PC-3 (cell line): ENCODE measurements at places on chromosomes 6 and 20. TPM values are rescaled to one million over a fixed set of nuclear protein-coding genes. Genes with fewer than 3 reads are reported as not detected.

DNA sequence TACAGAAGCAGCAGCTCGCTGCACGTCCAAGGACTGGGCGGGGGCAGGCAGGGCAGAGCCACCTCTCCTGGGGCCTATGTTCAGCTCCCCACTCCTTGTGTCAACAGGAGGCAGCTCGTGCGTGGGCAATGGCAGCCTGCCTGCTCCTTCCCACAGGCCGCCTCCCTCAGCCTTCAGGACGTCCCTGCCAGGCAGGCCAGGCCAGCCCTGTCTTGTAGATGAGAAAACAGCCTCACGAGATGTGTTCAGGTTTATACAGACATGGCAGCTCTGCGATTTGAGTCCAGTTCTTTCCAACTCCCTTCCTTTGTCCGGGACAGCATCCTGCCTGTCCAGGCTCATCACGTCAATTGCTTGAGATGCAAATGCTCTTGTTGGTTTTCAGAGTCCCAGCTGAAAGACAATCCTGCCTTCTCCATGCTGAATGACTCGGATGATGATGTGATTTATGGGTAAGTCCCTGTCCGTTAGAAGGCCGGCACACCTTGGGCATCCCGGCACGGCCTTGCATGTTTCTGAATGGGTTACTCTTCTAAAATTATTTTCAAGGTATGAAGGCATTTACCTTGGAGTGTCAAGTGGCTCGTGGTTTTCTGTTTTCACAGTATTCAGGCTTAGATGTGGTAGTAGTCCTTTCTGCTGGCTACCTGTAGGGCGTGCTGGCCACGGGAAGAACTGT is 13.5 kb downstream of the DYNLT1 start:
- no peak for DNase-seq
- peaks cover 16% of the 10 kb centered on the region for H3K36me3 ChIP-seq
- no peak overlapping the region for H3K27ac ChIP-seq
- H3K4me3 ChIP-seq = no peak overlapping the region
- no peaks in the 10 kb centered on the region for H3K27me3 ChIP-seq

GRCh38 chr6:142886431-142887170 is 58.4 kb downstream of the HIVEP2 start:
- no peaks in the 10 kb centered on the region for H3K27me3 ChIP-seq
- H3K27ac ChIP-seq = peak overlapping the region; percentile 96
- H3K4me3 ChIP-seq = no peak overlapping the region
- DNase-seq = peak; percentile 52
- H3K36me3 ChIP-seq = no peaks in the 10 kb centered on the region

Gene ARMH2
- total RNA-seq = not detected in 2 replicates

GRCh38 chr20:23242104-23242503 is 108.5 kb upstream of the NXT1 start:
- H3K27me3 ChIP-seq = peaks cover 6% of the 10 kb centered on the region; the same call in 1 of the 2 replicates
- DNase-seq = no peak
- no peak overlapping the region for H3K4me3 ChIP-seq
- H3K36me3 ChIP-seq = no peaks in the 10 kb centered on the region

- no peaks in the 10 kb centered on the region for H3K27me3 ChIP-seq
- H3K4me3 ChIP-seq = peak overlapping the region; percentile 9; the same call in 1 of the 2 replicates
- DNase-seq = peak; percentile 93
Observed at GRCh38 chr6:21227486-21227885, 366.1 kb upstream of the SOX4 start.

Gene RAB32
- total RNA-seq = 25.1 and 29.8 TPM in 2 replicates

GRCh38 chr20:21357844-21358243 is 39.5 kb downstream of the NKX2-4 start:
- DNase-seq = no peak
- H3K36me3 ChIP-seq = peaks cover 48% of the 10 kb centered on the region
- no peaks in the 10 kb centered on the region for H3K27me3 ChIP-seq

Gene OR10C1
- not detected in 2 replicates for total RNA-seq

DNA sequence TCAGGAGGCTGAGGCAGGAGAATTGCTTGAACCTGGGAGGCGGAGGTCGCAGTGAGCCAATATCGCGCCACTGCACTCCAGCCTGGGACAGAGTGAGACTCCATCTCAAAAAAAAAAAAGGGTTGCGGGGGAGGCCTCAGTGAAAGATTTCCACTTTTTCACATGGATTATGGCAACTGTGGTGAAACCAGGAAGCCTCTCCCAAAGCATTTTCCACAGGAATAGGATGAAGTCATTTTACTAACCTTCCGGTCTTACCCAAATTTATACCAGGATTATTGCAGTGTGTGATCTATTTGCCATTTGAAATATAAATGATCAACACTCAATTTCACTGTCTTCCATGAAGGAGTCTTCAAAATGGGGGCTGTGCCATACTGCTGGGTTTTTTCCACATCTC is 93.6 kb upstream of the FAM8A1 start:
- no peak overlapping the region for H3K4me3 ChIP-seq
- peaks cover 10% of the 10 kb centered on the region; the same call in 1 of the 2 replicates for H3K4me1 ChIP-seq
- no peaks in the 10 kb centered on the region for H3K27me3 ChIP-seq
- DNase-seq = no peak

- H3K4me1 ChIP-seq = peaks cover 11% of the 10 kb centered on the region
- no peak overlapping the region for H3K27ac ChIP-seq
- no peak for DNase-seq
- H3K4me3 ChIP-seq = no peak overlapping the region
- H3K36me3 ChIP-seq = no peaks in the 10 kb centered on the region
Observed at GRCh38 chr6:108968325-108969316, 120.4 kb downstream of the ARMC2 start.

- H3K4me1 ChIP-seq = no peaks in the 10 kb centered on the region
- H3K36me3 ChIP-seq = no peaks in the 10 kb centered on the region
- no peaks in the 10 kb centered on the region for H3K27me3 ChIP-seq
- H3K27ac ChIP-seq = no peak overlapping the region
Observed at GRCh38 chr6:53417141-53417540, 68.4 kb upstream of the ELOVL5 start.

DNA sequence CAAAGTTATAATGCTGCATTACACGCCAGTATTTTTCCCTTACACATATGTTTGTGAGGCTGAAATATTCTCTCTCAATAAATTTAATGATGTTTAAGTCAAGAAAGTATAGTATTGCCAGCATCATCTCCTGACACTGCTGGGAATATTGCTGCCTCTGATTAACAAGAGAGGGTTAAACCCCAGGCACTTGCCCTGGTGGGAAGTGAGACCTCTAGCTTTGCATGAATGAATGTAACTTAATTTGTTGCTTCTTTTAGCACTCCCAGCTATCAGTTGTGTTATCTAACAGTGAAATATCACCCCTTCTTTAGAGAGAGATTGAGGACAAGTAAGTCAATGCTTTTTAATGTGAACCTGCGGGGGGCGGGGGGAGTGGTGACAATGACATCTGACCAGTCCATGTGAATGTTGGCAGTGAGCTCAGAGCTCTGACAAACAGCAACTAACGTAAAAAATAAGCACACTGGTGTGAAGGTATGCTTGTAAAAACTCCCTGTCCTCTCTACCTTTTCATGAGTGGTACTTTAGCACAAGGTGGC is 9.8 kb downstream of the FOXA2 start:
- peak; percentile 24 for DNase-seq
- H3K36me3 ChIP-seq = no peaks in the 10 kb centered on the region
- H3K27ac ChIP-seq = peak overlapping the region; percentile 80
- H3K27me3 ChIP-seq = 0 out of 2 replicates have a peak, but pooled peaks cover 6% of the 10 kb centered on the region

GRCh38 chr6:144144996-144145395 is 5.3 kb upstream of the STX11 start:
- H3K36me3 ChIP-seq = no peaks in the 10 kb centered on the region
- H3K4me3 ChIP-seq = no peak overlapping the region
- no peak overlapping the region for H3K27ac ChIP-seq
- no peaks in the 10 kb centered on the region for H3K4me1 ChIP-seq

Gene PRSS35
- 1.7 and 3.2 TPM in 2 replicates for total RNA-seq

- DNase-seq = peak; percentile 32
- H3K27me3 ChIP-seq = no peaks in the 10 kb centered on the region
- H3K4me3 ChIP-seq = no peak overlapping the region
- H3K4me1 ChIP-seq = peaks cover 36% of the 10 kb centered on the region
Observed at GRCh38 chr6:74073999-74074398, 378.0 kb downstream of the CD109 start.

GRCh38 chr20:49712996-49713752 is 504 bp downstream of the B4GALT5 start:
- peak overlapping the region; percentile 31 for H3K27ac ChIP-seq
- peak overlapping the region; percentile 87 for H3K4me3 ChIP-seq
- H3K4me1 ChIP-seq = peaks cover 32% of the 10 kb centered on the region
- H3K27me3 ChIP-seq = no peaks in the 10 kb centered on the region
- no peak for DNase-seq
- H3K36me3 ChIP-seq = no peaks in the 10 kb centered on the region

Gene SPATS1
- total RNA-seq = not detected in 2 replicates

- peaks cover 9% of the 10 kb centered on the region for H3K4me1 ChIP-seq
- H3K27me3 ChIP-seq = no peaks in the 10 kb centered on the region
- DNase-seq = peak; percentile 70
- H3K36me3 ChIP-seq = peaks cover 24% of the 10 kb centered on the region
- no peak overlapping the region for H3K27ac ChIP-seq
Observed at GRCh38 chr20:45322952-45323383, 14.9 kb upstream of the MATN4 start.

Gene LPA
- total RNA-seq = not detected in 2 replicates

- no peaks in the 10 kb centered on the region for H3K27me3 ChIP-seq
- peak overlapping the region; percentile 99 for H3K27ac ChIP-seq
- H3K36me3 ChIP-seq = no peaks in the 10 kb centered on the region
- peaks cover 44% of the 10 kb centered on the region for H3K4me1 ChIP-seq
- DNase-seq = peak; percentile 93
Observed at GRCh38 chr6:110537208-110538123, 61.1 kb upstream of the SLC22A16 start.

- H3K27me3 ChIP-seq = no peaks in the 10 kb centered on the region
- no peak for DNase-seq
- H3K36me3 ChIP-seq = no peaks in the 10 kb centered on the region
- no peaks in the 10 kb centered on the region for H3K4me1 ChIP-seq
- no peak overlapping the region for H3K4me3 ChIP-seq
Observed at GRCh38 chr6:142702501-142703460, 242.2 kb downstream of the HIVEP2 start.

Gene MAFB
- total RNA-seq = 0.04 TPM in 1 of 2 replicates, not detected in the other

Gene TMEM151B
- total RNA-seq = not detected in 2 replicates

- no peaks in the 10 kb centered on the region for H3K36me3 ChIP-seq
- H3K27ac ChIP-seq = peak overlapping the region; percentile 61
- H3K4me1 ChIP-seq = peaks cover 68% of the 10 kb centered on the region
- peak overlapping the region; percentile 34; the same call in 1 of the 2 replicates for H3K4me3 ChIP-seq
- DNase-seq = peak; percentile 89
Observed at GRCh38 chr6:156953479-156954146, 176.4 kb downstream of the ARID1B start.

DNA sequence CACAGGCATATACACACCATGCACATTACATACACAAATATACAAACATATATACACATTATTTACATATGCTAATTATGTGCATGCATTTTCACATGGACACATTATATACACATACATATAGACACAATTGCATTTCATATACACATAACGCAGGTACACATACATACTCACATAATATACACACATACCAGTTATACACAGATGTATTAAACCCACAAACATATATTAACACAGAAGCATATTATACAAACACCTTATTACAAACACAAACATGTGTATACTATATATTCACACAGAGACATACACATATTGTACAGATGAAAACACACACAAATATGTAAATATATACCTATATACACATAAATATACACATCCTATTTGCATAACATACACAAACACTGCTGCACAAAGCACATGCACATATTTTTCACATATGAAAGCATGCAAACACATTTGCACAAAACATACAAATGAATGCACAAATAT is 140.2 kb downstream of the VEGFA start:
- H3K4me1 ChIP-seq = no peaks in the 10 kb centered on the region
- no peak overlapping the region for H3K4me3 ChIP-seq
- no peaks in the 10 kb centered on the region for H3K36me3 ChIP-seq
- no peak for DNase-seq
- H3K27me3 ChIP-seq = no peaks in the 10 kb centered on the region

- H3K27me3 ChIP-seq = no peaks in the 10 kb centered on the region
- H3K4me1 ChIP-seq = peaks cover 10% of the 10 kb centered on the region
- H3K36me3 ChIP-seq = no peaks in the 10 kb centered on the region
Observed at GRCh38 chr6:31075528-31075927, 36.8 kb downstream of the C6orf15 start.

Gene ZSCAN12
- total RNA-seq = 0.58 and 0.95 TPM in 2 replicates

Gene TCP11
- 1.3 and 1.7 TPM in 2 replicates for total RNA-seq

Gene SMOC2
- not detected in 2 replicates for total RNA-seq

GRCh38 chr6:89479897-89480296 is 46.9 kb downstream of the ANKRD6 start:
- H3K27ac ChIP-seq = no peak overlapping the region
- no peaks in the 10 kb centered on the region for H3K36me3 ChIP-seq
- DNase-seq = no peak
- H3K4me3 ChIP-seq = no peak overlapping the region

- H3K4me3 ChIP-seq = peak overlapping the region; percentile 45
- no peak for DNase-seq
- peak overlapping the region; percentile 80 for H3K27ac ChIP-seq
- H3K27me3 ChIP-seq = no peaks in the 10 kb centered on the region
- peaks cover 23% of the 10 kb centered on the region for H3K4me1 ChIP-seq
- H3K36me3 ChIP-seq = no peaks in the 10 kb centered on the region
Observed at GRCh38 chr20:58218665-58219341, 9.7 kb downstream of the ANKRD60 start.

DNA sequence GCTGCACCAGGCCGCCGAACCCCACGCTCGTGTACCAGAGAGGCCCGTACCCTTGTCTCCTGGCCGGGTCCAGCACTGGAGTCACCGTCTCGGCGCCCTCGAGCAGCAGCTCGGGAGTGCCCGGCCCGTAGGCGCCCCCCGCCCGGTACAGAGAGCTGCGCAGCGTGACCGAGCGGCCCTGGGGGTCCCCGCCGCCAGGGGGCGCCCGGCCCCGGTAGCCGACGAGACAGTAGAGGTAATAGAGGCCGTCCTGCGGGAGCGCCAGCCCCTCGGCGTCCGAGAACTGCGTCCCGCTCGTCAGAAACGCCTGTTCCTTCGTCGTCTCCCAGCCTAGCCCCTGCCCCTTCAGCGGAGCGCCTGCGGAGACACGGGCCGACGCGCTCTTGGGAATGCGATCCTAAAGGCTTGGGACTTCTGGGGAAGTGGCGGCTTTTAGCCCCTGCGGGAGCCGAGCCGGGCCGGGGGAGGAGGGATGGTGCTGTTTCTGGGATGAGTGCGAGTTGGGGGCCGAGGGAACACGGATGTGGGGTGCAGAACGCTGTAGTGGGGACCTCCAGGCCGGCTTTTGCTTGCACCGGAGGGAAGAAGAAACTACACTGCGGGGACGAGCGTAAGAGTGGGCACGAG is 1.3 kb downstream of the LTB start:
- H3K36me3 ChIP-seq = no peaks in the 10 kb centered on the region
- peak overlapping the region; percentile 83 for H3K4me3 ChIP-seq
- no peak overlapping the region for H3K27ac ChIP-seq
- peak; percentile 75 for DNase-seq
- peaks cover 11% of the 10 kb centered on the region; the same call in 1 of the 2 replicates for H3K4me1 ChIP-seq

Gene MOG
- not detected in 2 replicates for total RNA-seq

GRCh38 chr20:1888796-1889463 is 6.3 kb upstream of the SIRPA start:
- H3K27ac ChIP-seq = no peak overlapping the region
- no peaks in the 10 kb centered on the region for H3K36me3 ChIP-seq
- no peaks in the 10 kb centered on the region for H3K27me3 ChIP-seq
- no peaks in the 10 kb centered on the region for H3K4me1 ChIP-seq

Gene ENPP3
- 0.18 TPM in 1 of 2 replicates, not detected in the other for total RNA-seq
